Foreskin melanocyte (primary cell): ENCODE measurements at places on chromosomes 1 and 21.
A peak's percentile ranks its signal among the peaks of the same experiment; 100 is the strongest.

DNA sequence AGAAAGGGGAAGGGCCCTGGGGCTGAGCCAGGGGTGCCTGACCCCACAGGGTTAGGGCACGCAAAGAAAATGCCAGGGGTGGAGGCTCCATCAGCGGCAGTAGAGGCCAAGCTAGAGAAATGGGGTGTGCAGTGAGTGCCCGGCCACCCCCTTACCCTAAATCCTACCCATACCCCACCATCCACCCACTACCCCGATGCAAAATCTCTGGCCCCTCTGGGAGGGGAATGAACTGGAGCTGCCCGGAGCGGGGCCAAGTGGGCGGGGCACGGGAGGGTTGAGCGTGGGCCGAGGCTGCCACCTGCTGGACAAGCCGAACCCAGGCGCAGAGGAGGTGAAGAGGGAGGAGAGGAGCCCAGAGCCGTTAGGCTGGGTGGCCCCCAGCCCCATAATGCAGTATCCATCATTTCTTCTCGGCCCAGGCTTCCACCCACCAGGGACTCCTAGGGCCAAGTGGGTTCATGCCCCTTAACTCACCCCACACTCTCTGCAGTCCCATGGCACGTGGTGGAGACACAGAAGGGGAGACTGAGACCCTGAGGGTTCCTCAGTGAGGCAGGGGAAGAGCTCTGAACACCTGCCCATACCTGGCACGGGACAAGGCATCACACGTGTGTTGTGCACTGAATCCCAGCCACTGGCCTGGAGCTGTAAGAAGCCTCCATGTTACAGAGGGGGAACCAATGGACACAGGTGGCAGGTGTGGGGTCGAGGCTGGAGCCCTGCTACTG is 1.4 kb upstream of the C1QC start:
- DNase-seq: peak; percentile 19

GRCh38 chr1:116457946-116458604 is 85.0 kb downstream of the ATP1A1 start:
- no peak for DNase-seq

DNA sequence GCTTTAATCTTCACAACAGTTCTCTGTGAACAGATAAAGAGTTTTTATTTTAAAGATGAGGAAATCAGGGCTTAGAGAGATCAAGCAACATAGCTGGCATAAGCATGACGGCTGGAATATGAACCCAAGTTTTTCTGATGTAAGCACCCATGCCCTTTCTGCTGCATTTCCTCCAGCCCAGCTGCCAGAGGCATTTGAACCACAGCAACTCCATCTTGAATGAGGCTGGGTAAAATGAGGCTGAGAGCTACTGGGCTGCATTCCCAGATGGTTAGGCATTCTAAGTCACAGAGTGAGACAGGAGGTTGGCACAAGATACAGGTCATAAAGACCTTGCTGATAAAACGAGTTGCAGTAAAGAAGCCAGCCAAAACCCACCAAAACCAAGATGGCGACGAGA is 90.0 kb downstream of the WDR64 start:
- DNase-seq: no peak

DNA sequence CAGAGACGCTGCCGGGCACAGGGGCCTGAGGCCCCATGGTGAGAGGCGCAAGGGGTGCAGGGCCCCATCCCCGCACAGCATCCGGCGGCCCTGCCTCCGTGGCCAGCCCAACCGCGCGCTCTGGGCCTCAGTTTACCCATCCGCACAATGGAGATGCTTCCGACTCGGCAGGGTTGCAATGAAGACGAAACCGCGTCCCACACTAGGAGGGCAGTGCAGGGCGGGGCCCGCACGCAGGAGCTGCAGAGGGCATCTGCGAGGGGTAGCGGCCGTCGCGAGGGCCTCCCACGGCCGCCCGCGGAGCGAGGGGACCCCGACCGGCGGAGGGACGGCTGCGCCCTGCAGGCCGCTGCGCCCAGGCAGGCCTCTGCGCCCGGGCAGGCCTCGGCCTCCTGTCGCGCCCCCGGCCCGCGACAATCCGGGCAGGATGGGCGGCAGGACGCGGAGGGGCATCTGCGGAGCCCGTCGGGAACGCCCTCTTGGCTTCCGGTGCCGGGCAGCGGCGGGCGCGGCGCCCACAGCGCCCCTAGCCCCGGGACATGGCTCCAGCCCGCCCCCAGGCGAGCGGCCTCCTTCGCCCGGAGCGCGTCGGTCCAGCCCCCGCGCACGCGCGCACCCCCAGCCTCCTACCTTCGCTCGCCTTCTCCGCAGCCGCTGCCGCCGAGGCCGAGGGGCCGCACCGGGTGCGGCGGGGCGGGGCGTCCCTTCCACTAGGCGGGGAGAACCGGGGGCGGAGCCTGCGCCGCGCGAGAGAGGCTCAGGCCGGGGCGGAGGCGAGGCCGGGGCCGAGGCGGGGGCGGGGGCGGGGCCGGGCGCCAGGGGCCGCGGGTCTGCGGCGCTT is 15.3 kb downstream of the RNU1-1 start:
- DNase-seq: peak; percentile 56

GRCh38 chr1:29329022-29329775 is 92.9 kb downstream of the PTPRU start:
- no peak for DNase-seq

GRCh38 chr1:5386371-5386770 is 605.9 kb downstream of the NPHP4 start:
- DNase-seq: no peak

DNA sequence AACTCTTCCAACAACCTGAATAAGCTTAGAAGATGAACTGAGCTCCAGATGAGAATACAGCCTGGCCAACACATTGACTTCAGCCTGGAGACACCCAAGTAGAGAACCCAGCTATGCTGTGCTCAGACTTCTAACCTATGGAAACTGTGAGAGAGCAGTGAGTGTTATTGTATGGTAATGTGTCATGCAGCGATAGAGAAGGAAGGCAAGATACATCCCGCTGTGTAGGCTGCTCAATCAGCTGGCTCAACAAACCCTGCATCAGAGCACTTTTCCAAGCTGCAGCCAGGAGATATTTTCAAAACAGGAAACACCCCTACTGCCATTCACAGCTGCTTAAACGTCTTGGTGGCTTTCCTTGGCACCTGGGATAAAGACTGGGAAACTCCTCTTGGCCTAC is 321.3 kb downstream of the SIPA1L2 start:
- no peak for DNase-seq

DNA sequence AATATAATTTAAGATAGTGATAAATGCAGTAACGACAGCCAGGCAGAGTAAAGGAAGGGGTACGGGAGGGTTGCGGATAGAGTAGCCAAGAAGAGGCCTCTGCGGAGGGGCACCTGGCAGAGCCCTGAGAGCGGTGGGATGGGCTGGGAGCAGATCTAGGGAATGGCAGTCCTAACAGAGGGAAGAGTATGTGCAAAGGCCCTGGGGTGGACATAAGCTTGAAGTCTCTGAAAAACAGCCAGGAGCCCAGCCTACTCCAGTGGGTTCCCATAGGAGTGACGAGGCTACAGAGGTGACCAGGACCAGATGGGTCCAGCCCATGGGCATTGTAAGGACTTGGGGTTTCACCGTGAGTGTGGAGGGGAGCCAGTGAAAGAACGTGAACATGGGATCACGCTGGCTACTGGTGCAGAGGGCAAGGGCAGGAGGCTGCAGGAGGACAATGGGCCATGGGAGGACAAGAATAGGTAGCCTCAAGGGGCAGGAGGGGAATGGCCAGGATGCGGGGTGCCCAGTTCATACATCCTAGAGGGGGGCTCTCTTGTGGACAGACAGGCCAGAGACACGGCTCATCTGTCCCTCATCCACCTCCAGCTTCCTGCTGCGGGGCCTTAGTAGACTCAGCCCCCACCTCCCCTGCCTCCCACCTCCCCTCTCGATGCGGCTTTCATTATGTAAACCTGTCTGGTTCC is 185.7 kb upstream of the VAMP3 start:
- no peak for DNase-seq

GRCh38 chr1:12087797-12088314 is 24.8 kb downstream of the TNFRSF8 start:
- DNase-seq: no peak

DNA sequence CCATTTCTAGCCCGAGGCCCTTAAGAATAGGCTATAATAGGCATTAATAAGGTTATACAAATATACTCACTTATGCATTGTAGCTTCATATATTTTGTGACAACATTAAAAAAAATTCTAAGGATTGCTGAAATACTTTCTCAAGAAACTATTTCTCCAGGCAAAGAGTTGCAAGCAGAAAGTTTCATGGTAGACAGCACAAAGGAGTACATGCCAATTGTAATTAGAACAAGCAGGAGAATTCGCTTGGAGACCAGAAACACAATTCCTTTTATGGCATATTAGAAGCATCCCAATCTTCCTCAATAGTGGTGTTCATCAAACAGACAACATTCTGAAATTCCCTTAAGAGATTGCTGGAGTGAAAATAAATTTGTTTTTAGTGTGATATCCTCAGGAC is 122.8 kb downstream of the CRB1 start:
- no peak for DNase-seq

- DNase-seq: no peak
These were observed 95.3 kb upstream of the KCNE2 start for GRCh38 chr21:34268493-34268892.

DNA sequence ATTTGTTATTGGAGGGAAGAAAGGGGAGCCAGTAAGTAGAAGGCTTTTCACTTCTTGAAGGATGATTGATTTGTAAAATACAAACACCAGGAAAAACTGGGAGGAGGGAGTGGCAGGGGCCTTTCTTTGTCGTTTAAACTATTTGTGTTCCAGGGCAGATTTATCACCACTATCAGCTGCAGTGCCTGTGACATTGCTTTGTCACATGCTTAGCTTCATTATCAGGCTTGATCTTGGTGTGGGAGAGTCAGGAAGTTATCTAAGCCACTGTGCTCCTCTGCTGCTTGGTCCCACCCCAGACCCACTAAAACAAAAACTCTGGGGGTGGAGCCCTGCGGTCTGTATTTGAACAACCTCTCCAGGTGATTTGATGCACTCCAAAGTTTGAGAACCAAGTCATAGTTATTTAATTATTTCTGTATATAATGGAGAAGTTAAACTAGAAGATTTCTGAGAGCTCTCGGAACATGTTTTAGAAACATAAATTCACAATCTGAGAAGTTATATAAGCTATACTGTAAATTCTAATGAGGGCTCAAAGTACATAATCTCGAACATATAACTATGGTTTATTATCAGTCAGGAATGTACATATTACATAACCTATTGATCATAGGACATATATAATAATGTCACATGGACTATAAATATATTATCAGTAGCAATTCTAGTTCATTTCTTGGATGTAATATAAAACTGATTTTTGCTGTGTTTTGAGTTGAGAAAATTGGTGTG is 87.9 kb downstream of the CDC14A start:
- DNase-seq: no peak

- no peak for DNase-seq
These were observed 1.5 kb upstream of the KRTAP10-6 start for GRCh38 chr21:44593598-44594405.

- DNase-seq: no peak
These were observed 9.3 kb downstream of the ATP1A1 start for GRCh38 chr1:116382321-116382720.

- no peak for DNase-seq
These were observed 17.2 kb downstream of the TMEM81 start for GRCh38 chr1:205067031-205067430.

DNA sequence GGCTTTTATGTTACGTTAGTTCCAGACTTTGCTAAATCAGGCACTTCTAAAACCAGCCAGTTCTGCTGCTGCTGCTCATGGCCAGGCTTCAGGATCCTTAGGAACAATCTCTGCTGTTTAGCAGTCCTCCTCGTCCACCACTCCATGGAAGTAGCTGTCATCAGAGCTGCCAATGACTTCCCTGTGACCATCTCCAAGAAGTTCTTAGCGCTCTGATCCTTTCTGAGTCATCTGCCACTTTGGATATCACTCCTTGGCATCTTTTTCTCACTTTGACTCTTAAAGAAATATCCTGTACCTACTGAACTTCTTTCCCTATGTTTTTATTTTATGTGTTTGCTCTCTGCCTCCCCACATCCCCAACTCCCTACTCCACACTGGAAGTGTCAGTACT is 14.7 kb upstream of the IRF2BP2 start:
- DNase-seq: no peak

DNA sequence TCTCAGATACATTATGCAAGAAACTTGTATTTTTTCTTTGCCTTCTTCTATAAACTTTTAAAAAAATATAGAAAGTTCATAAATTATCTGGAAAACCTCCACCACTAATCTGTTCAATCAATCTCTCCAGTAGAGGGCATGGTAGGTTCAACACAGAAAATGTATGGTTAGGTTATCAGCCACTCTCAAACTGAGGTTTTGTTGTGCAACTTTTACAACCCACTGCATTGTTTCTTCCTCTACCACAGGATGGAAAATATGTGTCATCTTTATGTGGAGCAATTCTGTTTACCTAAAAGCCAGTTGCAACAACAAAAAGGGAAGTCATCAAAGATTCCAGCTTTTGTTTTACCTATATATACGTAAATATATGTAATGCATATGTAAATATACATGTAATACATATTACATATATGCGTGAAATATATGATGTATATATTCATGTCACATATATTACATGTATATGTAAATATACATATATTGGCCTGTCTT is 3.0 kb upstream of the RGS2 start:
- DNase-seq: peak; percentile 79

- peak; percentile 34 for DNase-seq
These were observed 2.0 kb downstream of the PSEN2 start for GRCh38 chr1:226872437-226872836.

GRCh38 chr1:21610027-21610426 is 59.1 kb downstream of the RAP1GAP start:
- DNase-seq: no peak

GRCh38 chr1:220151454-220151853 is 57.5 kb downstream of the IARS2 start:
- DNase-seq: peak; percentile 17

DNA sequence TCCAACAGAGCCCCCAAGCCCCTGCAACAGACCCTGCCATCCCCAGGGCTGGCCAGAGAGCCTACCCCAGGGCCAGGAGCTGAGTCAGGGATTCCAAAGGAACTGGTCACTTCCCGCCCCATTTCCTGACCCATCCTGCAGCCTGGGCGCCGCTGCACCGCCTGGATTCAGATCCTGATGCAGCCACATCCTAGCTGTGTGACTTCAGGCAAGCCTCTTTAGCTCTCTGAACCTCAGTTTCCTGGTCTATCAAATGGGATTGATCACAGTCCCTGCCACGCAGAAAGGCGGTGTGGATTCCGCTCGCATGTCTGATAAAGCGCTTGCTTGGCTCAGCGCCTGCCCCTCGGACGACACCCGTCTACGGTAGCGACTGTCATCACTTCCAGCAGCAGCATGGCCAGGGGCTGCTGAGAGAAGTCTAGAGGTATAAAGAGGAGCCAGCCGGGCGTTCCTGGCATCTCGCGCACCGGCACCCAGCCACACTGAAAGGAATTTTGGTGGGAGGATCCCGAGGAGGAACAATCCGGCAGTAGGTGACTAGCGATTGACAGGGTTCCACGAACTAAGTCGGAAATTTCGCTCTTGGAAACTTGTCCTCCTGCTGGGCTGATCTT is 10.1 kb downstream of the EPHA2 start:
- peak; percentile 42 for DNase-seq

GRCh38 chr1:16420424-16421118 is 16.7 kb downstream of the SPATA21 start:
- no peak for DNase-seq

DNA sequence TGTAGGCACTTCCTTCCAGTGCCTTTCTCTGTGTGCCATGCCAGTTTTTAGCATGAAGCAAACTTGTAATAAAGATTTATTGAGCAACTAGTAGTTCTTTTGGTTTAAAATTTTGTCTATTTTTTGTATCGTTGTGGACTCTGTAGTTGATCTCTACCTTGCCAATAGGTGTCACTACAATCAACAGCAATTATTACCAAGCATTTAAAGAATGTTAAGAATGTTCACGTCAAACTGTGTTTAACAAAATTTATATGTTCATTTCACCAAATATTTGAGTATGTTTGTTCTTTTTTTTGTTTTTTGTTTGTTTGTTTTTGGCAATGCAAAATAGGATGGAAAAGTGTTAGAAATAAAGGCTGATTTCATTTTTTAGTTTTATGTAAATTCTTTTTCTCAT is 208.1 kb downstream of the PATJ start:
- DNase-seq: peak; percentile 11
